ENCODE measurements at places on chromosomes 5 and 9. TPM values are rescaled to one million over a fixed set of nuclear protein-coding genes. Genes with fewer than 3 reads are reported as not detected.
A peak's percentile ranks its signal among the peaks of the same experiment; 100 is the strongest.

GRCh38 chr9:24438876-24439275 is 106.8 kb downstream of the IZUMO3 start:
- DNase-seq, result no peak

GRCh38 chr9:20683351-20684034 is 566 bp upstream of the FOCAD start:
- DNase-seq, result peak; percentile 75

DNA sequence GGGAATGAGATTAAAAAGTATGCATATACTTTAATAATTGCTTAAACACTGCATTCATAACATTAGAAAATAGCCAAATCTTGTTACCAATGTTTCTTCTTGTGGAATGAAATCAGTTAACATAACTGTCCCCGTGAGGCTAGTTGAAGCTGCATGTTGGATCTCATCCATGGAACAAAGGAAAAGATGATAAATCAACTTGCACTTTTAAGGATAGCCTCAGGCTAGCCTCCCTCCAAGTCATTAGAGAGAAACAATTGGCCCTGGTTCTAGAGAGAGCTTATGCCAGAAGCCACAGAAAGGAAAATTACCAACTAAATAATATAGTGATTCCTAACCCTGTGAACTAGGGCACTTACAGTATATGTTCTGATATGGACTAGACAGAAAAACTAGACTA is 66.9 kb downstream of the GRIN3A start:
- DNase-seq, result no peak

DNA sequence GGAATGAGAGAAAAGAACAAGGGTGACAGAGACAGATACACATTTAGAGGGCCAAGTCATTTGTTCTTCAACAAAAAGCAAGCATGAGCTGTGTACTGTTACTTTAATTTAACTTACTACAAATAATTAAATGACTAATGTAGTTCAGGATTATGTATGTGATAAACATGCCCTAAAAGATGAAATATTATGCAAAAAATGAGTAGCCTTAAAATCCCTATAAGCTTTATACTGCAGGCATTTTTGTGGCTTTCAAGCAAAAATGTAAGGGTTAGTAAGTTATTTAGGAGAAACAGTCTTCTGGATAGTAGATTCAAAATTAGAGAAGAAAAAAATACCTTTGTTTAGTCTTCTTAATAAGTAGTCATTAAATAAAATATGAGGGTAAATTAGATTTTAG is 431.2 kb downstream of the CSNK1G3 start:
- no peak for DNase-seq

DNA sequence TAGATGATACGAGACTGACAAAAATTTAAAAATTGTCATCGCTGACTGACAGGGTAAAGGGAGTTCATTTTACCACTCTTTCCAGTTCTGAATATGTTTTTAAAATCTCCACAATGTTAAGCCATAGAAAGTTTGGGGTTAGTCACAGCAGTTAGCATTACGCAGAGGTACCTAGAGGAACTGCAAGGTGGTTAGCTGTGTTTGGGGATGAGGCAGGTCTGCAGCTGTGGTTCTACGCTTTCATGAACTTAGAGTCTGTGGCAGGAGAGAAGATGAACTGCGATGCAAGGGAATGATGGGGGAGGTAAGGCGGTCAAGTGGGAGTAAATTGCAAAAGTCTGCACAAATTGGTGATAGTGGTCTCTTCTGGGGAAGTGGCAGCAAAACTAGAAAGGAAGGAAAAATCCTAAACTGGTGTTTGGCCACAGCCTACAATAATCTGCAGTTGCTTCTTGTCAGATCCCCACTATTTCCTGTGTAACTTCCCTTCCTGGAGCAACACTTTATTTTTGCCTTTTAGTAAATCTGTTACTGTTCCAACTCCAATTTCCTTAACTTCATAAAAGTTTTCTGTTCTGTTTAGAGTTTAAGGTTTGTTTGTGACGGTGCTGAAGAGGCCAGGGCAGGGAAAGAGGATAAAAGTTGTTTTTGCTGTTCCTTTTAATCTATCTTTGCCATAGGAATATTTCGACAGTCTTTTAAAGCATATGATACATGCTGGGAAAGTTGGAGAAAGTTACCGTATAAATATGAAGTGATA is 38.6 kb upstream of the SNX2 start:
- DNase-seq, result no peak

GRCh38 chr9:87109231-87109631 is 161.9 kb upstream of the GAS1 start:
- no peak for DNase-seq

DNA sequence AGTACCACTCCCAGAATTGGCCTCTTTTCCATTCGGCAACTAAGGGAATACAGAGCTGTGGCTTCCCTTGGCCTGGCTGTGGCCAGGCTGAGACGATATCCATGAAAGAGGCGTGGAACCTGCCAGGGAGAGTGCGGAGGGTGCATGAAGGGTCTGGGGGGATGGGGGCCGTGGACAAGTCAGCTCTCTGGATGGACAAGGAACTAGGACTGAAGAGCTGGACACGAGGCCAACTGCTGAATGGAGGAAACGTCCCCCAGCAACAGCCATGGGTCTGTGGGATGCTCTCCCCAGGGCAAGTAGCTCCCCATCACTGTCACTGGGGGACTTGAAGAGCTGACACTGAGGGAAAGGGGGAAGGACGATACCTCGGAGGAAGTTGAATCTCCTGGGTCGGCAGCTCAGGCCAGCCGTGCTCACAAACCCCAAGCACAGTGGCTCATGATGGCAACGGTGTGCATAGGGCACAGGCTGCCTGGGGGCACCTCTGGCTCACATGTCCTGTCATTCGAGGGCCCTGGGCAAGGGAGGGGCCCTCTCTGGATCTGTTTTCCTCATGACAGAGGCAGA is 4.1 kb upstream of the OLFM1 start:
- no peak for DNase-seq

Gene LRRC19
- polyA plus RNA-seq, result not detected

Gene SNCB
- 0.38 TPM for polyA plus RNA-seq

All from psoas muscle (tissue), 8 donors.